NCI-H69 (cell line): ENCODE measurements at places on chromosomes 2 and 18.
A peak's percentile ranks its signal among the peaks of the same experiment; 100 is the strongest.

GRCh38 chr18:57234346-57234745, 87.5 kb downstream of the BOD1L2 start:
- DNase-seq: no peak

DNA sequence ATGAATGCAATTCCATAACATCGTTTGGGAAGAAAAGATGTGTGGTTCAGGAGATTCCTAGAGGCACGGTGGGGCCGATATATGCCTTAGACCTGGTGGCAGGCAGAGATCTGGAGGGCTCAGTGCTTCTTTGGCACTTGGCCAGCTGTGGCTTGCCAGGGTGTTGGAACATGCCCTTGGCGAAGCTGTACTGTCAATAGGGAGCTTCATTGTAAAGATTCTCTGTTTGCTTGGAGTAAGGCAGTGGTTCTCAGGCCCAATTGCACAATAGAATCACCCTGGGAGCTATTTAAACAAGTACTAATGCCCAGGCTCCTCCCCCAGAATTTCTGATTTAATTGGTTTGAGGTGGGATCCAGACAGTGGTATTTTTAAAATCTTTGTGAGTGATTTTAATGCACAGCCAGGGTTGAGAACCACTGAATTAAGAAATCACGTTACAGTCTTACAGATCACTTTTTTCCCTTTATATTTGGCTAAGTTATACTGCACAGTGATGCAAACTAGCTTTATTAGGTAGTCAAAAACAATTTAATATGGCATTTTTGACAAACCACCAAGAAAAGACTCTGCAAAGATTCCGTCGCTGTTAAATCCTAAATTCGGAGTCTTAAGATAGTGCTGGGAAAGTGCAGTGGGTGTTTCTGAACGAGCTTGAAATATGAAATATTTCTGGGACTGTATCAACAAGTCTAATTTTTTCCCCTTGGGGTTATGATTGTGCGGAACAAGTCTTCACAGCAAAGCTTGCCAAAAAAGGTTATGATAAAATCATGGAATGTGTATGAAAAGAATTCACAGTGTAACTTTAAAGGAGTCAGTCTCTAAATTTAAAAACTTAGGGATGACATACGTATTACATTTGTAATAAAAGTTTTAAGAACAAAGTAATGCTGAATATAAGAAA, 78.0 kb downstream of the CRIM1 start:
- DNase-seq: peak; percentile 77

DNA sequence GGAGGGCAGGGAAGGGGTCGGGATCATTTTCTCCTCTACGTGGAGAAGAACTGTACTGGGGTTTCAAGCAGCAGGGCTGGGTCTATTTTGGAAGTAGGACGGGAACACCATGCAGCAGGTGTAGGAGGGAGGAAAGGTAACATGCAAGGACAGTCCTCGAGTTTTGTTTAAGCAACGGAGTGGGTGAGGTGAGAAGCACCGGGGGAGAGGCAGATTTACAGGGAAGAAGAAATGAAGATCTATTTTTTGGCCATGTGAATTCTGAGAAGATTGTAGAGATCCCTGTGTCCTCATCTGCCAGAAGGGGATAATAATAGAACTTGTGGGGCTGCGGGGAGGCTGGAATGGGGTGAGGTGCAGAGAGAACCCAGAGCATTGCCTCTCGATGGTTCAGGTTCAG, 85.6 kb downstream of the INPP5D start:
- no peak for DNase-seq

- no peak for DNase-seq
These were observed 158.6 kb downstream of the SMAD7 start for GRCh38 chr18:48792141-48792540.

DNA sequence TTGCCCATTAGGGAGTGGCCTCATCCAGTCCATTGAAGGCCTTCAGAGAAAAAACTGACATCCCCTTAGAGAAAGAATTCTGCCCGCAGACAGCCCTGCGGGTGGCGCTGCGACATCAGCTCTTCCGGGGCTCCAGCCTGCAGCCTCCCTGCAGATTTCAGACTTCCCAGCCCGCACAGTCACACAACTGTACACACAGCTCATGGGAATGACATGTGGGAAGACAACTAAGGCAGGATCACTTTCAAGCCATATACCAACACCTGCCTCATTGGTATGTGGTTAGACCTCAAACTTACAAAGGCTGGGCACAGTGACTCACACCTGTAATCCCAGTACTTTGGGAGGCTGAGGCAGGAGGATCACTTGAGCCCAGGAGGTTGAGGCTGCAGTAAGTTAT, 24.8 kb upstream of the TUBB6 start:
- peak; percentile 65 for DNase-seq

DNA sequence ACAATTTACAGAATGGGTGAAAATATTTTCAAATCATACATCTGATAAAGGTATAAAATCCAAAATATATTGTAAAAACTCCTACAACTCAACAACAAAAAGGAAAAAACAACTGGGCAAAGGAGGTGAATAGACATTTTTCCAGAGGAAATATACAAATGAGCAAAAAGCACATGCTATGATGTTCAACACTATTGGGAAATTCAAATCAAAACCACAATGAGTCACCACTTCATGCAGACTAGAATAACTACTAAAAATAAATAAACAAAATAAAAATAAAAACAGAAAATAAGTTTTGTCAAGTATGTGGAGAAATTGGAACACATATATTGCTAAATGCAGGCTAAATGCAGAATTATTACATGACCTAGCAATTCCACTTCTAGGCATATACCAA, 120.9 kb downstream of the FSIP2 start:
- DNase-seq: no peak

DNA sequence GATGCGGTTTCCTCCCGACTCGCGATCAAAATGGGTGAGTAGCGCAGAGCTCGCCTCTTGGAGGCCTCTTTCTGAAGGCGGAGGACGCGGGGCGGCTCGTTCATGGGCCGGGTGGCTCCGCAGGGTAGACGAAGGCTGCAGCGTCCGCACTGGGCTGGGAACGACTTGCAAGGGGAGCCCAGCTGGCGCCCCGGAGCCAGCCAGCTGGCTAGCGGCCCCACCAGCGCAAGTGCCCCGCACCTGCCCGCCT, 328 bp upstream of the PASK start:
- no peak for DNase-seq

DNA sequence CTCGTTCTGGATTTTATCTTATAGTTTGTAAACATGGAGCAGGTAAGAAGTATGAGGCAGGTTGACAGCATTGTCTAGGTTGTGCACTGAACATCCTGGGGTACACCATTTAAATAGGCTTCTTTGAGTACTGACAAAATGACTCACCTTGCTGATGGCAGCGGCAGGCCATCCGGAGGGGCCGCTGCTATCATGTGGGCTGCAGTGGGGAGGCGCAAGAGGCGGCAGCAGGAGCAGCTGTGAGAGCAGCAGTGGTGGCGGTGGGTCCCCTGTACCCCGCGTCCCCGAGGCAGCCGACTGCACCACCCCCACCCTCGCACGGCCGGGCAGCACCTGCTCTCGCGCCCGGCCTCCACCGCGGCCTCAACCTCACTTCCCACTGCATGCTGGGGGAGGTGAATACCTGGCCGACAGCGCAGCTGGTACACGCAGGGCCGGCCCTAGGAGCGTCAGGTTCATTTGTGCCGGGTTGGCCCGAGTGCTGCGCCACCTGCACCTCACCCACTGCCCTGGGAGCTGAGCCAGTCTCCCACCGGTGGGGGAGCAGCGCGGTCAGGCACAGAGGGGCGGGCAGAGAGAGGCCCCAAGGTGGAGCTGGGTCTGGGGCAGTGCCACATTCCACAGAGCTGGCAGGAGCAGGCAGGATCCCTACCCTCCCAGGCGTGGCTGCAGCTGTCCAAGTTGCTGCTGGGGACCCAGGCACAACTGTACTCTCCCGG, 154.5 kb upstream of the RBMS1 start:
- DNase-seq: peak; percentile 17

DNA sequence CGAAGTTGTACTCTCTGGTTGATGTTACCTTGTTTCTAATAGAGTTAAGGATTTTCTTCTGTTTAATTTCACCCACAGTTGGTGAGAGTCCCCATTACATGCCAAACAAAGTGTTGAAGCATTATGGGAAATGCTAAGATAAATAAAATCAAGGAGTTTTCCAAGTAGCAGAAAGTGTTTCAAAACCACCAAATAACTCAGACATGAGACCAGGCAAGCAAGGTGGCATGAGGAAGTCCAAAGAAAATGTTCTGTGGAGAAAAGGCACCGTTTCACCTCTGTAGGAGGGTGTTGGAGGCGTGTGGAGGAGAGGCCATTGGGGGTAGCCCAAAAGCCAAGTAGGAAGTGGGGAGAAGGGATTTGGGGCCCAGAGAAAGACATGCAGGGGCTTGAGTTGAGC, 8.7 kb downstream of the CFAP221 start:
- DNase-seq: no peak

- peak; percentile 12 for DNase-seq
These were observed 223.6 kb downstream of the C1D start for GRCh38 chr2:67839242-67839641.

GRCh38 chr2:165700531-165700930, 93.5 kb downstream of the GALNT3 start:
- DNase-seq: no peak

DNA sequence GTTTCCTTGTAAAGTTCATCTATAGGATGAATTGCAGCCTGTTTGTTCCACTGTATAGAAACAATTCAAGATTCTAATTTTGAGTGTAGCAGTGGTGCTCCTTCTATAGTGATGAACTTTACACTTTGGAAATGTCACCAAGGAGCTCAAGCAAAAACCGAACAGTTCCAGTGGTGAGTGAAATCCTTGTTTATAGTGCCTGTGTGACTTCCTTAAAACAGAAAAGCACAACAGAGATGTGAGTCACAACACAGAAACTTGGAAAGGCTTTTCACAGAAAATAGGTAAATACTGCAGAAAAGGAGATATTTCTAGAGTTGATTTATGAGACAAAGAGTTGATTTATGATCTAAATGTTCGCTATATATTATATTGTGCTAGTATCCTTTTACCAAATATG, 482.0 kb downstream of the PTPRM start:
- DNase-seq: no peak

- DNase-seq: peak; percentile 18
These were observed 15.5 kb downstream of the LAMA1 start for GRCh38 chr18:7102131-7102530.

GRCh38 chr2:24051833-24052232, 2.3 kb downstream of the FKBP1B start:
- no peak for DNase-seq

DNA sequence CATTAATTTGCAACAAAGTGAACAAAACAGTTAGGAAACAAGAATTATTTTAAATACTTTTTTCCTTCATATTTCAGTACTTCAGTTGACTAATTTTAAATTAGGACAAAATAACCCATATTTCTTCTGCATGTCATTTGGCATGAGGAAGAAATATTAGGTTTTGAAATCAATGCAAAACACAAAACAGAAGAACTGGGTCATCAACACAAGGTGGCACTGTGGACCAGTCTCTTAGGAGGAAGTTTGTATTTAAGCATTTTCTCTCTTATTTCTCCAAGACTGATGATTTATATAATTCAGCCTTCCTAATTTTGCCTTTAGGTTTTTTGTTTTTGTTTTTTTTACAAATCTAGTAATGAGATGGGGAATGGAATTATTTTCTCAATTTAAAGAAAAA, 352.8 kb upstream of the KCNH7 start:
- peak; percentile 88 for DNase-seq

- DNase-seq: no peak
These were observed 74.9 kb downstream of the ANKRD44 start for GRCh38 chr2:197235711-197236110.

DNA sequence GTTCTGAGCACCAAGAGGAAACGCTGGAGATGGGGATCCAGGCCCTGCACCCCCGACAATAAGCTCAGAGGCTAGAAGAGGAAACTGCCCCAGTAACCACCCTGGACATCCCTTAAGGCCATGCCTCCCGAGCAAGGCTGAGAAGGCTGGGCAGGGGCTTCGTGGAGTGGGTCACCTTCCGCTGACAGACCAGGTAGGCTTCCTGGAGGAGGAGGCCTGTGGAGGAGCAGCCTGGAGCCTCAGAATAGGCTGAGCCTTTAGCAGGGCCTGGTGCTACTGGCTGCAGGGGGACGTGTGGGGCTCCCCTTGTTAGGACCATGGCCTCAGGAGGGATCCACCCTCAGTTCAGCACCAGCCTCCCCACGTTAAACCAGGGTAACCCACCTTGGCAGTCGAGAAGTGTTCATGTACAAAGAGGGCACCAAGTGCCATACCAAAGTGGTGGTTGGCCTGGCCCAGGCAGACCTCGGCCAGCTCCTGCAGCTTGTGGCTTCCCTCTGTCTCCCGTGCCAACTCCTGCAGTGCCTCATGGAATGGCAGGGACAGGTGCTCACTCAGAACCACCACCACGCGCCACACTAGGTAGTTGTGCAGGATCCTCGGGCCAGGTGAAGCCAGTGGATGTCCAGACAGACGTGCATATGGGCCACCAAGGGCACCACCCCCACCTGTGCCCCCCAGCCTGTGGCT, 28.5 kb upstream of the ALPP start:
- no peak for DNase-seq
